ENCODE measurements at places on chromosomes 5 and 9.

DNA sequence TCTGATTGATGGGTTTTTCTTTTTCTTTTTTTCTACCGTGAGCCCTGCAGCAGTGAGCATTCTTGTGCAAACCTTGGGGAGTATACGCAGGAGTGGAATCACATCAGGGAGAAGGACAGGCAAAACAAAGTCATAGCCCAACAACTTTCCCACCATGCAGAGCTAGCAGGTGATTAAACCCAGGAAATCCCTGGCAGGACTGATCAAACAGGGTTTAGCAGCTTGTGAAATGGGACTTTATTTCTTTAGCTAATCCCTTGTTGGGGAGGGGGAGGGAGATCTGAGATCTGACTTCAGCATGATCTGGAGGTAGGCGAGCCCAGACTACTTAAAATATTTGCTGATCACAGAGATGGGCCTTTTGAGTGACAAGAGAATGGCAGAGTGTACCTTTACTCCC is 162.0 kb upstream of the GLRA1 start:
- DNase-seq = no peak

- no peak for DNase-seq
Measured at GRCh38 chr5:57664700-57665099, 182.1 kb upstream of the ACTBL2 start.

GRCh38 chr9:130824643-130825350 is 10.3 kb upstream of the ABL1 start:
- DNase-seq = no peak

DNA sequence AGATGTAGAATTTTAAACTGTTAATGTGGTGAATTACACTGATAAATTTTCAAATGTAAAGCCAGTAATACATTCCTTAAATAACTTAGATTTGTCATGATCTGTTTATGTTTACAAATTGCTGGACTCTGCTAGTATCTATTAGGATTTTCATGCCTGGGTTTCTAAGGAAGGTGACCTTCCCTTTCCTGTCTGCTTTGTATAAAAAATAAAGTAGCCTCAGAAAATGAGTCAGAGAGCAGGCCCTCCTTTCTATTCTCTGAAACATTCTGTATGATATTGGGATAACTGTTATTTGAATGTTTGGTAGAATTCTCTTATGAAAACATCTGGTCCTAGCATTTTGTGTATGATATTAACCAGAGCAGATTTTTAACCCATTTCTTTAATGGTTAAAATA is 255.3 kb downstream of the SYK start:
- DNase-seq = no peak

- DNase-seq = no peak
Measured at GRCh38 chr5:170087168-170087817, 18.4 kb upstream of the FOXI1 start.

- DNase-seq = no peak
Measured at GRCh38 chr5:59503220-59503619, 390.3 kb downstream of the PDE4D start.

DNA sequence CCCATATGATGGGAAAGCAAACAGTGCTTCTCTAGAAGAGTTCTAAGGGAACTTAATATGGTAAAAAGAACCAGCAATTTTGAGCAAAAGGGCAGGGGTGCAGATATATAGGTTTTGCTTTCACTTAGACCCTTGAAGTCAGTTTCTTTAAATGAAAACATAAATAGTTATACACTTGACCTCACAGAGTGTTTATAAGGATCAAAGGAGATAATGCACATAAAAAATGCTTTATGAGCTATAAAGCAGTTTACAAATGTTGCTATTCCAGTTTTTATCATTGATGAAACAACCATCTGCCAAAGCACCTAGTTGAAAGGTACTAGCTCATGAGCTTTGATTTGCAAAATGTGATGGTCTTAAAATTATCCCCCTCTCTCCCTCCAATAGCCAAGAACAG is 45.7 kb downstream of the ITGA2 start:
- no peak for DNase-seq

DNA sequence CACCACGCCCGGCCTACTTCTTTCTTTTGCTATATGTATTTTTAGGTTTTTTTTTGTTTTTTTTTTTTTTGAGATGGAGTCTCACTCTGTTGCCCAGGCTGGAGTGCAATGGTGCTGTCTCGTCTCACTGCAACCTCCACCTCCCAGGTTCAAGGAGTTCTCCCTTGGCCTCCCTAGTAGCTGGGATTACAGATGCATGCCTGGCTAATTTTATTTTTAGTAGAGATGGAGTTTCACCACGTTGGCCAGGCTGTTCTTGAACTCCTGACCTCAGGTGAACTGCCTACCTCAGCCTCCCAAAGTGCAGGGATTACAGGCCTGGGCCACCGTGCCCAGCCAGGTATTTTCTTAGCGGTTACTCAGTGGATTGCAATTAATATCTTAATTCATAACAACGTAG is 23.9 kb upstream of the C5orf24 start:
- no peak for DNase-seq

- DNase-seq = no peak
Measured at GRCh38 chr5:147393874-147394672, 115.8 kb downstream of the DPYSL3 start.

DNA sequence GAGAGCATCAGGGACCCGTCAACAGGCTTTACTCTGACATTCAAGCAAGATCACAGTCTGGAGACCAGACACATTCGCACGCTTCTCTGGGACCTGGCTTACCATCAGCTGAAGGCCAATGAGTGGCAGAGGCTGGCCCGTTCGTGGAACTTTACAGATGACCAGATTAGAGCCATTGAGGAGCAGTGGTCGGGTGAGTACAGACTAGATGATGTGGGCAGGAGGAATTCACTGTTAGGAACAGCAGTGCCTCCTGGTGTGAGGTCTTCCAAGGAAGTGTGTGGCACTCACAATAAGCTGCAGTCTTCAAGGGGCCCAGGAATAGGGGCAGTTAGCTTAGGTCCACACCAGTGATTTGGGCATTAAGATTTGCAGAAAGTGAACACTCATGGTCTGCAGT is 50.4 kb downstream of the POC5 start:
- peak; percentile 20 for DNase-seq

DNA sequence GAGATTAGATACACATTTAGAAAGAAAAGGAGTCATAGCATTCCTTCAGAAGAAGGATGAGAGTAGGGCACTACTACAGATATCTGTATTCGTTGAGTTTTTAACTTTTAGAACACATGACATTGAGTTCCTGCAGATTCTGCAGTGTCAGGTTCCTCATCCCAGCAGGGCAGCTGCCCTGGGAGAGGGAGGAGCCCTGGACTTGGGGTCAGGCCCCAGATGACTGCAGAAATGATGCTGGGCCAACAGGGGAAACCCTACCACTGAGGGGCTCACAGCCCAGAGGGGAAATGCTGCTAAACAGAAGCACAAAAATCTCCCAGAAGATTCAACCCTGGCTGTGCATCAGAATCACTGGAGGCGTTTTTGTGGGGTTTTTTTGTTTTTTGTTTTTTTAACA is 68.9 kb upstream of the TAF1L start:
- DNase-seq = no peak

DNA sequence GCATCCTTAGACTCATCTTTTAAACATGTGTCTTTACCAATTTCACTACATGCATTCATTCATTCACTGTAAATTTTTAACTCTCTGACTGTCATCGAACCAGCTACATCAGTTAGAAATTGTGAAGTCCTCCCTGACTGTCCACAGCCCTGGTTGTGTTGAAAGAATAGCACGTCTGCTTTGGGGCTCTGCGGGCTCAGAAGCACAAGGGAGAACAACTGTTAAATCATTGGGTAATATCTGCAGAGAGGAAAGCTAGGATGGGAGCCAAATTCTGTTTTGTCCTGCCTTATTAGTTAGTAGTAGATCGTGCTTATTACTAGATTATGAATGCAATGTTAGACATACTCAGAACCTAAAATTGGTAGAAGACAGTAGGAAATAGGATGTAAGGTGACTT is 26.3 kb upstream of the FAM120AOS start:
- no peak for DNase-seq

DNA sequence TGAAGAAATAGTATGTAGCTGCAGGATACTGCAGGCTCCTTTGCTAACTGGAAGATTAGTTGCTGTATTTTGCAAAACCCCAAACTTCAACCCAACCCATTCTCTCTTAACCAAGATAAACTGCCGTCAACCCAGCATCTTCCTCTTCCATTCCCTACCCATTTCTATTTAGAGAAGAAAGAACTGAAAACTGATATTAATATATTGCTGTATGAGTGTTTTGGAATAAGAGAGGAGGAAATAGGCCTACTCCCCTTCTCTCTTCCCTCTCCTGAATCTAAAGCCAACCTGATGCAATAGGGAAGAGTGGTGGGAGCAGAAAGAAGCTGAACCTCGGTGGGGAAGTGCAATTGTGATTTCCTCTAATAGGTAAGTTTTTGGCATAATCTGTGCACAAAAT is 83.7 kb downstream of the TMEM215 start:
- DNase-seq = no peak

GRCh38 chr5:116152169-116152568 is 67.3 kb downstream of the COMMD10 start:
- no peak for DNase-seq

- DNase-seq = no peak
Measured at GRCh38 chr5:88725454-88725853, 157.5 kb downstream of the MEF2C start.

DNA sequence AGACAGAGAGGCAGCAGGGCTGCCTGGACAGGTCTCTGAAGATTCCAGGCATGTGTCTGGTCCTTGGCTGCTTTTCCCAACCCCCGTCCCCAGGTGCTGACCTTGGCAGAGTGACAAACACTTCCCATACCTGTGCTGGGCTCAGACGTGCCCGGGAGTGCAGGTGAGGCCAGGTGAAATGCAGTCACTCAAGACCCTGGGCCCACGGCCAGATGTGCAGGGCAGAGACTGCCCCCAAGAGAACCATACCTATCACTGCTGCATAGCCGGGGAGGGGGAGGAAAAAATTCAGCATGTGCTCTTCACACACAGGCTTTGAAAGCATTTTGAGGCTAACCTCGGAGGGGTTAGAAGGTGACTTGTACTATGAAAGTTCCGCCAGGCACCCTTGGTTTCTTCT is 22.6 kb downstream of the CCNJL start:
- DNase-seq = no peak

GRCh38 chr5:149172709-149173505 is 31.6 kb downstream of the ABLIM3 start:
- DNase-seq = no peak

DNA sequence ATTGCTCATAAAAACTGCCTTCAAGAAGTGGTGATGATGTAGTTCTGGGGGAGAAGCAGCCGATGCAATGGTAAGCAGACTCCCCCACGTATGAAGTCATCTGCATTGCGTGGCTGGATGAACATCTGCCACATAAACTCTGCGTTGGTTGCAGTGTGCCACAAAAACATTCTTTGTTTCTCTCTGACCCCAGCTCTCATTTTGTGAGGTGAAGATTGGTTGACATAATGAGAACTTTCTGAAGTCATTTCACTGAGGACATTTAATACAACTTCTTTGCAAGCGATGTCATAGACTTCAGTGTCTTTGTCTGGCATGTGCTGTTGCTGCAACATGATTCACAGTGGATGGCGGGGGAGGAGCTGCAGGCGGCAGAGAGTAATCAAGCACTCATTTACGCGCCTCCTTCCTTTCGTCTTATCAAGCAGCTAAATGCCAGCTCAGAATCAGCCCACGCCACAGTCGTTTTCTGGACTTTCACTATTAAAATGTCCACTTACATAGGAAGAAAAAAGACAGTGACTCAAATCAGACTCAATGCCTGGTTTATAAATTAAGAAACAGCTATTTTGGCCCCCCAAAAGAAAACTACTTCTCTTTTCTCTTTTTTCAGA is 91.5 kb upstream of the NFIL3 start:
- no peak for DNase-seq

GRCh38 chr5:5480481-5481111 is 58.1 kb downstream of the ICE1 start:
- DNase-seq = no peak

DNA sequence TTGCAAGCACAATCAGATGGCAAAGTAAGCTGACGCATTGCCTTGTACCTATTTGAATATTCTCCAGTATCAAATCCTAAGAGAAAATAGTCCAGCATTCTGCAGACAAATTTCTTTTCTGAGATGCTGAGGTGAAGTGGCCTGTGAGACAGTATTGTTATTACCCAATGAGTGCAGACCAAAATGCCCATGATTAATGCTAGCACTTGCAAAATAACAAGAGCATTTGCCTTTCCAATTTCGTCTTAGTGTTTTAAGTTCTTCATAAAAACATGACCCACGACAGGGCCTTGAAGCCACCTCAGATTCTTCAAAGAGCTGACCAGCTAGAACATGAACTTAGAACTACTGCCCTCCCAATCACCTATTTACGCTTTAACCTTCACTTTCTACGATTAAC is 2.6 kb upstream of the IQGAP2 start:
- no peak for DNase-seq

DNA sequence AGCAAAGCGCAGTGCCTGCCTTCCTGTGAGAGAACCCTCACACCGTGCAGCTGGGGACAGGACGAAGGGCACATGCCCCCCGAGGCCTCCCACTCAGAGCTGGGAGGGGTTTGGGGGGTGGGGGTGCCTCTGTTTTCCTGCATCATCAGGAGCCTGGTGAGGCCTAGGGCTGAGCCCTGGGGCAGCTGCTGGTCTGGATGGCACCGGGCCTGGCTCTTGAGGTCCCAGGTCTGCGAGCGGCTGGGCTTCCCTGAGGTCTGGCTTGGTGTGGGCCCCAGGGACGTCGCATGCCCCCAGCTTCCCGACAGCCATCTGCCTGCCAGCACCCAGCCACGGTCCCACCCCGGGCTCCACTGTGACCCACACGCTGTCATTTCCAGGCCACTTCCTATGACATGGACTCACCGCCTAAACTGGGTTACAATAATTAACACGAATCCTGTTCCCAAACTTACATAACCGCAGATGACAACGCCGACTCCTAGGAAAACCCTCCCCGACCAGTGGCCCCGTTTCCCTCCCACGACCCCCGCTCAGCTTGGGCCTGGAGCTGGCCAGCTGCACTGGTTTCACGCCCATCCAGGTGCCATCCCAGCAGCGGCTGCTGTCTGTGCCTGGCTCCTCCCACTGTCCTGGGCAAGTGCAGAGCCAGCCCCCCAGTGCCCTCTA is 8.7 kb downstream of the NACC2 start:
- no peak for DNase-seq

GRCh38 chr9:33748633-33749304 is 46.6 kb upstream of the PRSS3 start:
- DNase-seq = no peak

GRCh38 chr5:173972925-173973615 is 15.9 kb upstream of the C5orf47 start:
- peak; percentile 86 for DNase-seq

GRCh38 chr5:2196989-2197619 is 314.4 kb upstream of the IRX4 start:
- no peak for DNase-seq

DNA sequence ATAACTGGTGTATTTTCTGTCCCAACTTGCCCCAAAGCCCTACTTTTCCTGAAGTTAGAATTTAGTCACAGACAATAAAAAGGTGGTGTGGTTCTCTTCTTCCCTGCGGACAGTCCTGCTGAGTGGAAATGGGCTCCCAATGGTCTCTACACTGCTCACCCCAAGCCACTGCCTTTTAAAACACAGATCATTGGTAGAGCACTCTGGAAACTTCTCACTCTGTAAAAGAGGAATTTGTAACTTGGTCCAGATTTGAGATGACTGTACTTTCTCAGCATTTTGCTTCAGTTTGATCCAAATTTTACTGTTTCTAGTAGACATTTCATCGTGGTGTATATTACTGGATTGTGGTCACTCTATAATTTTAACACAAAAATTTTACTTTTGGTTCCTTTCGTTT is 80.3 kb upstream of the ROR2 start:
- no peak for DNase-seq

GRCh38 chr5:135100011-135100410 is 66.0 kb upstream of the PITX1 start:
- no peak for DNase-seq

All from A549 (cell line).